ENCODE measurements at places on chromosomes 2 and 18. TPM values are rescaled to one million over a fixed set of nuclear protein-coding genes. Genes with fewer than 3 reads are reported as not detected.
A peak's percentile ranks its signal among the peaks of the same experiment; 100 is the strongest.

Gene MAPK4
- total RNA-seq: 3.1 TPM

Gene SCN7A
- 40.8 TPM for total RNA-seq

Gene HOXD10
- not detected for total RNA-seq

GRCh38 chr2:132621131-132621875 lies 48.7 kb downstream of the LYPD1 start:
- no peak overlapping the region for H3K27ac ChIP-seq
- H3K4me3 ChIP-seq: no peak overlapping the region
- DNase-seq: peak; percentile 82
- H3K4me1 ChIP-seq: peaks cover 4% of the 10 kb centered on the region

DNA sequence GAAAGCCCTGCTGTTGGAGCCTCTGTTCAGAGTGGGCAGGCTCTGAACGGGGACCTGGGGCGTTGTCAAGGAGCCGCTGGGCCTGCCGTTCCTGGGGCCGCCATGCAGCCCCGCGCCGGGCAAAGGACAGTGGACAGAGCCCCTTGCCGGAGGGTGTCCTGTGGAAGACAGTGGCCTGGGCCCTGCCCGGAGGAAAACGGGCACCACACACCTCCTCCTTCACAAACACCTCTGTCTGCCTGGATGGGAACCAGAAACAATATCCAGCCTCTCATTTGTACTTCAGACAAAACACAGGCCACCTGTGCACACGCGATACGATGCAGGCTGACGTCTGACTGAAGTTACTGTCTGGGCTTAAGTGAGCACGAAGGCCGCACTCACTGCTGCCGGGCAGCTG lies 233.7 kb downstream of the TWIST2 start:
- peak; percentile 38 for DNase-seq
- H3K4me3 ChIP-seq: no peak overlapping the region

Gene CCDC141
- 1.2 TPM for total RNA-seq

GRCh38 chr18:29077344-29077743 lies 900.4 kb upstream of the CDH2 start:
- no peak overlapping the region for H3K4me3 ChIP-seq
- no peaks in the 10 kb centered on the region for H3K27me3 ChIP-seq
- no peaks in the 10 kb centered on the region for H3K4me1 ChIP-seq

- no peak overlapping the region for H3K4me3 ChIP-seq
- H3K4me1 ChIP-seq: no peaks in the 10 kb centered on the region
- H3K27me3 ChIP-seq: peaks cover 44% of the 10 kb centered on the region
- H3K27ac ChIP-seq: no peak overlapping the region
- H3K36me3 ChIP-seq: no peaks in the 10 kb centered on the region
- DNase-seq: no peak
Measured at GRCh38 chr2:118865106-118865505, 17.7 kb upstream of the EN1 start.

GRCh38 chr2:217038001-217038400 lies 178.1 kb upstream of the TNP1 start:
- H3K4me3 ChIP-seq: no peak overlapping the region
- no peaks in the 10 kb centered on the region for H3K27me3 ChIP-seq
- no peak overlapping the region for H3K27ac ChIP-seq
- peaks cover 17% of the 10 kb centered on the region for H3K4me1 ChIP-seq

DNA sequence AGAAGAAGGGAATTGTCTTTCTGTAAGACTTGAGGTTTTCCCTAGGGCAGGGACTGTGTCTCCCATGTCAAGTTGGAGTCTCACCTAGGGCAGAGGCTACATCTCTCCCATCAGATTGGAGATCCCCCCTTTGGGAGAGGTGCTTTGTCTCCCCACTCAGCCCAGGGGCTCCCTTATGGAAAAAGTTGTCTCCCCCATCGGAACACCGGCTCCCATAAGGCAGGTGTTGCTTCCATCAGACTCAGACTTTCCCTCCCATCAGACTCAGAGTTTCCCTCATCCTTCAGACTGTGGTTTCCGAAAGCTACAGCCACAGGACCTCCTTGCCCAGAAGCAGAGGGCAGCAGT lies 5.8 kb downstream of the ANKRD53 start:
- DNase-seq: no peak
- H3K4me3 ChIP-seq: no peak overlapping the region
- peaks cover 63% of the 10 kb centered on the region for H3K36me3 ChIP-seq
- no peak overlapping the region for H3K27ac ChIP-seq

DNA sequence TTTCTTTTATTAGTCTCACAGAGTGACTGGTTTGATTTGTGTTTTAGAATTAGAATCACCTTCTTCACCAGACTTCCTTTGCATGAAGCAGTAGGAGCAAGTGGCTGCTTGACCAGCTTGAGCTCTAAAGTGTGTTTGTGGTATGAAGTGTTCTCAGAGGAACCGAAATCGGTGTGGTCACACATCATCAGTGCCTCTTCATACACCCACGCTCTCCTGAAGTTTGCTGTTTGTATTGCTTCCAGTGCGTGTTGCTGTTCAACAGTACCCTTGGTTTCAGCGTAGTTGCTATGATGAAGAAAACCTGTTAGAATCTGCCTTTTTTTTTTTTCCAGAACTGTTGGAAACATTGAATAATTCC lies 77.9 kb downstream of the LIMS1 start:
- H3K4me3 ChIP-seq: no peak overlapping the region
- no peaks in the 10 kb centered on the region for H3K27me3 ChIP-seq

- H3K27ac ChIP-seq: no peak overlapping the region
- H3K4me3 ChIP-seq: no peak overlapping the region
- no peak for DNase-seq
- H3K36me3 ChIP-seq: no peaks in the 10 kb centered on the region
- no peaks in the 10 kb centered on the region for H3K27me3 ChIP-seq
- H3K4me1 ChIP-seq: no peaks in the 10 kb centered on the region
Measured at GRCh38 chr2:163808406-163808805, 72.6 kb upstream of the FIGN start.

DNA sequence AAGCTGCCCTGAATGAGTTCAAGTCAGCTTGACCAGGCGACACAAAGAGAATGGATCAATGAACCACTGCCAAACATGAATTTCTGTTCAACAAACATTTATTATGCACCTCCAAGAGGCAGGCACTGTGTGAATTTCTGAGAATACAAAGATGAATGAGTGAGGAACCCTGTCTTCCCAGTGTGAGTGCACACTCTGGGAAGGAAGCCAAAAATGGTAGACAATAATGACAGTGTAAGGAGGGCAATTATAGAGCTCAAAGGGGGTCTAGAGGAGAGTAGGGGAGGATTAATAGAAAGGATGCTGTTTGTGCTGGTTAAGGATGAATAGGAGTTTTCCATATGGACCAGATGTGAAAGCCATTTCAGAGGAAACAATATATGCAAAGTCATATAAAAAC lies 213.4 kb downstream of the DCC start:
- no peak overlapping the region for H3K27ac ChIP-seq
- no peaks in the 10 kb centered on the region for H3K36me3 ChIP-seq
- no peaks in the 10 kb centered on the region for H3K4me1 ChIP-seq
- H3K27me3 ChIP-seq: no peaks in the 10 kb centered on the region
- H3K4me3 ChIP-seq: no peak overlapping the region

- no peaks in the 10 kb centered on the region for H3K36me3 ChIP-seq
- no peaks in the 10 kb centered on the region for H3K27me3 ChIP-seq
- no peak overlapping the region for H3K4me3 ChIP-seq
Measured at GRCh38 chr18:48430150-48430549, 21.0 kb upstream of the ZBTB7C start.

- no peaks in the 10 kb centered on the region for H3K4me1 ChIP-seq
- H3K27me3 ChIP-seq: no peaks in the 10 kb centered on the region
- DNase-seq: peak; percentile 22
- H3K36me3 ChIP-seq: no peaks in the 10 kb centered on the region
Measured at GRCh38 chr18:78582181-78582709, 397.4 kb upstream of the SALL3 start.

GRCh38 chr2:224410946-224411561 lies 9.1 kb upstream of the FAM124B start:
- H3K4me3 ChIP-seq: no peak overlapping the region
- no peak overlapping the region for H3K27ac ChIP-seq
- H3K36me3 ChIP-seq: no peaks in the 10 kb centered on the region
- H3K4me1 ChIP-seq: no peaks in the 10 kb centered on the region
- H3K27me3 ChIP-seq: no peaks in the 10 kb centered on the region

Gene REG1B
- not detected for total RNA-seq

Gene CHRNG
- not detected for total RNA-seq

Gene ZNF519
- total RNA-seq: 0.58 TPM

Gene KLHL41
- not detected for total RNA-seq

Gene HOXD12
- total RNA-seq: not detected

GRCh38 chr2:86275384-86275799 lies 62.0 kb downstream of the REEP1 start:
- no peak for DNase-seq
- no peaks in the 10 kb centered on the region for H3K27me3 ChIP-seq
- peaks cover 23% of the 10 kb centered on the region for H3K4me1 ChIP-seq
- H3K36me3 ChIP-seq: no peaks in the 10 kb centered on the region
- H3K27ac ChIP-seq: no peak overlapping the region
- no peak overlapping the region for H3K4me3 ChIP-seq

DNA sequence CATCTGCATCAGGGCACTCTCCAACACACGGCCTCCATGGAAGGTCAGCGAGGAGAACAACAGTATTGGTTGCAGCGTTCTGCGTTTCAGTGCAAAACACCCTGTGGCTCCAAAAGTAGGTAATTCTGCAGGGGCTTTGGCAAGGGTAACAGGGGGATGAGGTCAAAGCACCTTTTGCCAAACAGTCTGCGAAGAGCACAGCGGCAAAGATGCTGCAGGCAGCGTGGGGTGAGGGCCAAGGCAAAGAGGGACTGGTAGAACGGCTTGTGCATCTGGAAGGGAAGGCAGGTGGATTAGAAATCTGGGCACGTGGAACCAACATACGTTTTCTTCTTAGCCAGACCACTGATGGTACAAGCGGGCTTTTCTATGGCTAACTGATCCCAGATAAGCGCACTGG lies 26.6 kb upstream of the GBX2 start:
- no peaks in the 10 kb centered on the region for H3K36me3 ChIP-seq
- peaks cover 4% of the 10 kb centered on the region for H3K27me3 ChIP-seq
- no peaks in the 10 kb centered on the region for H3K4me1 ChIP-seq
- no peak overlapping the region for H3K27ac ChIP-seq
- H3K4me3 ChIP-seq: no peak overlapping the region

GRCh38 chr2:207504513-207505170 lies 25.1 kb upstream of the CREB1 start:
- H3K4me3 ChIP-seq: peak overlapping the region; percentile 8
- peaks cover 18% of the 10 kb centered on the region for H3K4me1 ChIP-seq
- peak; percentile 37 for DNase-seq
- no peaks in the 10 kb centered on the region for H3K27me3 ChIP-seq
- H3K36me3 ChIP-seq: no peaks in the 10 kb centered on the region
- no peak overlapping the region for H3K27ac ChIP-seq

- H3K4me3 ChIP-seq: no peak overlapping the region
- H3K27ac ChIP-seq: no peak overlapping the region
- peaks cover 6% of the 10 kb centered on the region for H3K4me1 ChIP-seq
- H3K27me3 ChIP-seq: peaks cover 6% of the 10 kb centered on the region
- no peaks in the 10 kb centered on the region for H3K36me3 ChIP-seq
Measured at GRCh38 chr2:25201794-25202193, 33.4 kb upstream of the POMC start.

GRCh38 chr2:233029321-233029720 lies 3.2 kb upstream of the NEU2 start:
- DNase-seq: no peak
- H3K27ac ChIP-seq: no peak overlapping the region
- H3K4me1 ChIP-seq: no peaks in the 10 kb centered on the region

Gene XDH
- total RNA-seq: 2.4 TPM

DNA sequence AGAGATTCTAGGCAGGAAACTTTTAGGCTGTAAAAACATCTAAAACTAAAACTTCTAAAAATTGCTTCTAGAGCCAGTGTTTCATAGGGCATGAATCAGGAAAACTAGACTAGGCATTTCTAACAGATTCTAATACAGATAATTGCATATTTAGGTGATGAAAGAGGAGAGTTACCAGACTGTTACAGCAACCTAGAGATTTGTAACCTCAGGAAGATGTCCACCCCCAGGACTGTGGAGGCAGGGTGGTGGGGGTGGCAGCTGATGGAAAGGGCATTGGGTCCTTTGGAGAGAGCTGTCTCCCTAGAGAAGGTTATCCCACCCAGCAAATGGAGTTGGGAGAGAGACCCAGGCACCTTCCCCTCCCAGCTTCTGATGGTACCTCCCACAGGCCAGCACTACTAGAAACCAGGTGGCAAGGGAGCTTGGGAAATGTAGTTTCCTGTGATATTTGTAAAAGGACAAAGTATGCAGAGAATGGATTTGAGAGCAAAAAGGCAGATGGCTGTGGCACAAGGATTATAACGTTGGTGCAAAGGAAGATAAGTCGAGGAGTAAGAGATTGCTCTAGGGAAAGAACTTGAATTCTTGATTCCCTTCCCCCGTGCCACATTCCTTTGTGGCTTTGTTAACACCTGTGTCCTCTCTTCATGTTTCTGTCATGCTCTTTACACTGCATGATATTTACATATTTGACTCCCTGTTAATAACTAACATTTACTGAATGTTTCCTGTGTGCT lies 75.6 kb upstream of the MGAT5 start:
- no peak overlapping the region for H3K27ac ChIP-seq
- no peak overlapping the region for H3K4me3 ChIP-seq
- peaks cover 44% of the 10 kb centered on the region for H3K4me1 ChIP-seq
- H3K27me3 ChIP-seq: no peaks in the 10 kb centered on the region

GRCh38 chr2:212274215-212274614 lies 264.4 kb downstream of the ERBB4 start:
- H3K27ac ChIP-seq: no peak overlapping the region
- no peaks in the 10 kb centered on the region for H3K36me3 ChIP-seq
- H3K27me3 ChIP-seq: no peaks in the 10 kb centered on the region
- no peak for DNase-seq
- H3K4me3 ChIP-seq: no peak overlapping the region

All from stomach (tissue), 19 donors.